ENCODE measurements at places on chromosomes 16 and 17. TPM values are rescaled to one million over a fixed set of nuclear protein-coding genes. Genes with fewer than 3 reads are reported as not detected.

The MCRIP1 gene
- 103 TPM for total RNA-seq

The OSGIN1 gene
- total RNA-seq, result 2.3 TPM

The TPSB2 gene
- total RNA-seq, result not detected

The ARHGAP23 gene
- 87.2 TPM for total RNA-seq

The AHSP gene
- not detected for total RNA-seq

The GAS7 gene
- 44.0 TPM for total RNA-seq

The MYOCD gene
- 13.0 TPM for total RNA-seq

The VEZF1 gene
- total RNA-seq, result 84.9 TPM

The SNX20 gene
- not detected for total RNA-seq

The KRT33A gene
- total RNA-seq, result not detected

The NXPH3 gene
- total RNA-seq, result 0.82 TPM

The TGFB1I1 gene
- total RNA-seq, result 35.5 TPM

The HSDL1 gene
- 47.6 TPM for total RNA-seq

The SCNN1G gene
- total RNA-seq, result not detected

The UBB gene
- total RNA-seq, result 1,270 TPM

The RPL38 gene
- total RNA-seq, result 1,079 TPM

The CTRL gene
- total RNA-seq, result 1.4 TPM

The TBC1D3G gene
- not detected for total RNA-seq

The TEX19 gene
- not detected for total RNA-seq

The PRPSAP1 gene
- total RNA-seq, result 51.3 TPM

The GNG13 gene
- total RNA-seq, result not detected

The TEFM gene
- total RNA-seq, result 18.2 TPM

The TCAP gene
- 3.0 TPM for total RNA-seq

The TOX3 gene
- 7.0 TPM for total RNA-seq

The KRT27 gene
- total RNA-seq, result not detected

The KRTAP4-1 gene
- total RNA-seq, result not detected

The OTOP2 gene
- total RNA-seq, result not detected

The SLC13A2 gene
- not detected for total RNA-seq

The USP43 gene
- 9.7 TPM for total RNA-seq
